ENCODE measurements at places on chromosomes 4 and X.
A peak's percentile ranks its signal among the peaks of the same experiment; 100 is the strongest.

DNA sequence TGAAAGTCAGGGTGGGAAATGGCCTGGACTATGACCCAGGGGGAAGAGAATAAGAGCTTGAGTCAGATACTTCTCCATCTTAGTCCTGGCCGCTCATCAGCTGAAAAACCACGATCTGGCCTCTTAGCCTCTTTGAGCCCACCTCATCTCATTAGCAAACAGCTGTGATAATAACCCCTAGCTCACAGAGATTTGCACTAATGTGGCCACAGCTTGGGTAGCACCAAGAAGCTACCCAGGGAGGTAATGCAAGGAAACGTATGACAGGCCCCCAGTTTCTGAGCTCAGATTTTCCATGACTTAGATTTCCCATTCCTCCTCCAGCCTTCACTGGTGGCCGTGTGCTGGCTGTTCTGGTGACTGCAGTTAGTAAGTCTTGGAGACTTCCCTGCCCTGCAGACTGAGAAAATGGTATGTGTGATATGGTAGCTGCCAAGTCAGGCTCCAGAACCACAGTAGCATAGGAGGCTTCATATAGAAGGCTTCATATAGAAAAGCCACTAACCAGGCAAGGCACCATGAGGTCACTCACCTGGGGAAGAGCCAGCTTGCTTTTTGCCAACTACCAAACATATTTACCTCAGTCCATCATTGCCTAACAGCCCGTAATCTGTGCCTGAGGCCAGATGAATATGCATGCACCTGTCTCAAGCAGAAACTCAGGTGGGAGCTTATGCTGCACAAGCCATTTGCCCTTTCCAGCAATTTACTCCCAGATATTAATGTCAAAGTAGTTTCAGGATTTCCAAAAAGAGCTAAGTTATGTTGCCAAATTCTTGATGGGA, 51.4 kb upstream of the GABRE start:
- no peak for DNase-seq

DNA sequence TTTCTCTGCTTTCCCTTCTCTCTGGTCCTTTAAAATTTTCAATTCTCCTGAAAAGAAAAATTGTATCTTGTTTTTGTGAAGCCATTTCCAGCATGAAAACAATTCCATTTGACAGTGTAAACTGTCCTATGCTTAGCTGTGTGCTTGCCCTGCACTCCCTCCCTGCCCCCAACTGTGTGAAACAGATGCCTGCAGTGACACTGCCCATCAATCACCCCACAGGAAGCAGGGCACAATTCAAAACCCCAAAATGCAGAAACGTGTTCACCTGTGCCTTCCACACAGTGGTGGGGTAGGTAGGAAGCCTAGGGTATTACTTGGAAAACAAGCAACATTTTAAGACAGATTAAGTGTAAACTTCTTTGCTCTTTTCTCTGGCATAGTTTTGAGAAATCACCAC, 6.2 kb upstream of the FHDC1 start:
- peak; percentile 64 for DNase-seq

GRCh38 chrX:52983321-52984000, 25.1 kb upstream of the FAM156A start:
- no peak for DNase-seq

- no peak for DNase-seq
Measured at GRCh38 chrX:70479247-70479921, 34.7 kb downstream of the DLG3 start.

- DNase-seq: no peak
Measured at GRCh38 chrX:78066110-78066509, 37.9 kb upstream of the PGK1 start.

GRCh38 chr4:109803924-109804571, 2.2 kb upstream of the CFI start:
- peak; percentile 75 for DNase-seq

GRCh38 chrX:47573341-47574075, 8.7 kb upstream of the TIMP1 start:
- DNase-seq: peak; percentile 92

DNA sequence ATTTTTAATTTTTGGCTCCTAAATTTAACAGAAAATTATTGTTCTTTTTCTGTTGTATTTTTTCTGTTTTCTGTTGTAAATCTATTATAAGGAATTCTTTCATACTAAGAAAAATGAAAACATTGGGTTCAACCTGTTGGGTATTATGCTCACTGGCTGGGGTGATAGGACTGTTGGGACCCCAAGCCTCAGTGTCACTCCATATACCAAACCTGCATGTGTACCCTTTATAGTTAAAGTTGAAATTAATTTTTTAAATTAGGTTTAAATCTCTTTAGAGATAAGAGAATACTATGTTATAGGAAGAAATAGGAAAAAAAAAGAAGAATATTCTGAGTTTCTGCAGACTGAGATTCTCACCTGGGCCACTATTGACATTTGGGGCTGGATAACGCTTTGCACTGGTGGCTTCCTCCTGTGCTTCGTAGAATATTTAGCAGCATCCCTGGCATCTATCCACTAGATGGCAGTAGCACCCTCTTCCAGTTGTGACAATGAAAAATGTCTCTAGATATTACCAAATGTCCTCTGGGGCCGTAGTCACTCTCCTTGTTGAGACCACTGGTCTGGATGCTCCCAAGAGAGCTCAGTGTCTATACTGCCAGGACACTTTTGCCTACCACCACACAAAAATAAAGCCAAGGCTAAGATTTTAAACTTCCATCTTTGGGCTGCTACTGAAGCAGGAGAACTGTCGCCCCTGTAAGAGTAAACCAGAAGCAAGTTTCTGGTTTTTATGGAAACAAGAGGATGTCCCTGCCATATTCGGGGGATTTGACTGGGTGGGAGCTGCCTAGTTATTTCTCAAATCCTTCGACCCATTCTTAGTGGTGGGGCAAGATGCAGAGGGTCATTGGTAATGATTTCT, 22.4 kb upstream of the CLTRN start:
- peak; percentile 83 for DNase-seq

GRCh38 chr4:176726803-176727202, 65.9 kb downstream of the VEGFC start:
- no peak for DNase-seq

DNA sequence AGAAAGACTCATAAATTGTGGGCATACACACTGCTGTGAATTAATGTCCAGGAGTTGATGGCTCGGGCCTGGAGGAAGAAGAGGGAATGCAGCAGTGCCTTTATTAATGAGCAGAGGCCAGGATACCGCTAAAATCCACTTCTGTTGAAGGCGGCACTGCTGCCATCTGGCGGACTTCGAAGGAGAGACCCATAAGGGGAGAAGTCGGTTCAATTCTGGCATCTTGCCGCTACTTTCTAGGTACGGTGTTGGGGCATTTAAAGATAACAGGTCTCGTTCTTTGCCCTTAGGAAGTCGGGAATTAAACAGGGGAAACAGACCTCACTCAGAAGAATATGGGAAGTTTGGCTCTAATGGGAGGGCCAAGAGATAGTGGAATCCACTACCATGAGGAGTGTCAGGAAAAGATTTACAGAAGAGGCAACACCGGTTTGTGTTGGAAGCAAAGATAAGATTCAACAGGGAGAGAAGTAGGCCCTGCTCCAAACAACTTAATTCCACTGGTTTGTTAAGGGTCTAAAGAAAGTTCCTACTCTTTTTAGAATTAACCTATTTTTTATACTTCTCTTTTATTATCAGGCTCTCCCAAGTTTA, 133.6 kb upstream of the GIMD1 start:
- DNase-seq: peak; percentile 88

DNA sequence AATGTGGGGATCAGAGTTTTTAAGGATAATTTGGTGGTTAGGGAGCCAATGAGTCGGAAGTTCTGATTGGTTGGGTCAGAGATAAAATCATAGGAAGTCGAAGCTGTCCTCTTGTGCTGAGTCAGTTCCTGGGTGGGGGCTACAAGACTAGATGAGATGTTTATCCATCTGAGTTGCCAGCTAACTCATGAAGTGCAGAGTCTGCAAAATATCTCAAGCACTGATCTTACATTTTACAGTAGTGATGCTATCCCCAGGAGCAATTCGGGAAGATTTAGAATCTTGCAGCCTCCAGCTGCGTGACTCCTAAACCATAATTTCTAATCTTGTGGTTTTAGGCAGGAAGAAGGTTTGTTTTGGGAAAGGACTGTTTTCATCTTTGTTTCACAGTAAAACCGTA, 565.8 kb upstream of the SPANXN1 start:
- DNase-seq: no peak

GRCh38 chr4:52939739-52940138, 77.6 kb downstream of the RASL11B start:
- DNase-seq: peak; percentile 67

GRCh38 chr4:131370846-131371245, 1778.2 kb upstream of the PCDH10 start:
- DNase-seq: no peak

Data from endodermal cell (in vitro differentiated cells).